Right lung (tissue), 10 donors: ENCODE measurements at places on chromosomes 1 and 21.

DNA sequence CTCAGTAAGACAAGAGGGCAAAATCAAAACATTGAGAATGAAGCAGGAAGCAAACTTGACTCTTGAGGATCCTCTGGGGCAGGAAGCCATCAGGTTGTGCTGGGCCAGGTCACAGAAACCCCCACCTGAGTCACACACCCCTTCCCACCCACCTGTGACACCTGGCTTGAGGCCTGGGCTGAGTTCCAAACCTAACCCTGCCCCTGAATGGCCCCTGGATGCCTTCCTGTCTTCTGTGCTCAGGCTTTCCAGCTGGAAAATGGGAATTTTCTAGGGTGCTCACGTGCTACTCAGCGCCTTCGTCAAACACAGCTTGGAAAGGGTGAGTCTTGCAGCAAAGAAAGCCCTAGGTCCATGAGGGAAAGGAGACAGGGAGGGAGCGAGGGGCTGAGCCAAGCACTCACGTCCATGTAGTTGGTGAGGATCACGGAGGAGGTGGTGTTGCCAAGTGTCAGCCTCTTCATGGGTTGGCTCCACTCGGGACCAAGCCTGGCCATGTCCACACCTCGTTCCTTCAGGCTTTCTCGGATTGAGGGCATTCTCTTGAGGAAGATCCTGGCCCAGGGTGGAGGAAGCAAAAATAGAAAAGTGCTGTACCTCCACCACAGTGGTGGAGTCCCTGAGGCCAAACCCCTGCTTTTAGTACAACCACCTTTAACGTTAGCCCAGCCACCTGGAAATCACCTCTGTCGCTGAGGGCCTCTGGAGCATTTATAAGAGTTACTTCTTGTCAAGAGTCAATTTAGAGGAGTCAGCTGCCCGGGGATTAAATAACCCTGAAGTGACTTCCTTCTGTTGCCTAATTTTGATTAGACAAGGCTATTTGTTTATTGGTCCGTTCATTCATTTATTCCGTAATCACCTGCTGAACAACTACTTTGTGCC, 4.3 kb downstream of the REN start:
- DNase-seq: peak; percentile 7

GRCh38 chr1:35506960-35507912, 50.0 kb downstream of the KIAA0319L start:
- no peak for DNase-seq

GRCh38 chr1:184036517-184036949, 995 bp downstream of the COLGALT2 start:
- no peak for DNase-seq

- DNase-seq: peak; percentile 28
Measured at GRCh38 chr1:15994590-15995351, 9.3 kb upstream of the SRARP start.

- no peak for DNase-seq
Measured at GRCh38 chr1:172288581-172288980, 131.9 kb upstream of the C1orf105 start.
